ENCODE measurements at places on chromosomes 1 and 21. TPM values are rescaled to one million over a fixed set of nuclear protein-coding genes. Genes with fewer than 3 reads are reported as not detected.

The MSH4 gene
- total RNA-seq = 0.05 TPM

The SLAMF9 gene
- not detected for total RNA-seq

The SYDE2 gene
- 4.2 TPM for total RNA-seq

The OR2G6 gene
- total RNA-seq = not detected

The CRABP2 gene
- total RNA-seq = 6.3 TPM

The SRSF11 gene
- total RNA-seq = 78.9 TPM

The GADD45A gene
- total RNA-seq = 121 TPM

The PLCH2 gene
- 0.05 TPM for total RNA-seq

The LRRC47 gene
- 26.4 TPM for total RNA-seq

The IVL gene
- not detected for total RNA-seq
